Left forelimb (tissue), 1 donor: ENCODE measurements at places on chromosomes 13 and 19.

GRCh38 chr13:90968166-90968904 lies 379.2 kb upstream of the MIR17HG start:
- DNase-seq = no peak

DNA sequence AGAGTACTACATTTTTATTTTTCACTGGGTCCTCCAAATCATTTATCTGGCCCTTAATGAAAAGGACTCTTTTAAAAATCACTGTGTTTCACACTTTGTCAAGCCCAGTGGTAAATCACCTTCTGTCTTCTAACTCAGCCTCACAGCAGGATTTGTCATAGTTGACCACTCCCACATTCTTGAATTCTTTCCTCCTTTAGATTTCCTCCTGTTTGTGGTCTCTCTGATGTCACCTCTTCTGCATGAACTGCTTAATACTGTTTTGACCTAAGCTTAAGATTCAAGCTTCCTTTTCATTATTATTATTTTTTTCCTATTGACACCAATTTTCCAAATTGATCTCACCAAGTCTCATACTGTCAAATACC lies 899.8 kb upstream of the MIR17HG start:
- no peak for DNase-seq

DNA sequence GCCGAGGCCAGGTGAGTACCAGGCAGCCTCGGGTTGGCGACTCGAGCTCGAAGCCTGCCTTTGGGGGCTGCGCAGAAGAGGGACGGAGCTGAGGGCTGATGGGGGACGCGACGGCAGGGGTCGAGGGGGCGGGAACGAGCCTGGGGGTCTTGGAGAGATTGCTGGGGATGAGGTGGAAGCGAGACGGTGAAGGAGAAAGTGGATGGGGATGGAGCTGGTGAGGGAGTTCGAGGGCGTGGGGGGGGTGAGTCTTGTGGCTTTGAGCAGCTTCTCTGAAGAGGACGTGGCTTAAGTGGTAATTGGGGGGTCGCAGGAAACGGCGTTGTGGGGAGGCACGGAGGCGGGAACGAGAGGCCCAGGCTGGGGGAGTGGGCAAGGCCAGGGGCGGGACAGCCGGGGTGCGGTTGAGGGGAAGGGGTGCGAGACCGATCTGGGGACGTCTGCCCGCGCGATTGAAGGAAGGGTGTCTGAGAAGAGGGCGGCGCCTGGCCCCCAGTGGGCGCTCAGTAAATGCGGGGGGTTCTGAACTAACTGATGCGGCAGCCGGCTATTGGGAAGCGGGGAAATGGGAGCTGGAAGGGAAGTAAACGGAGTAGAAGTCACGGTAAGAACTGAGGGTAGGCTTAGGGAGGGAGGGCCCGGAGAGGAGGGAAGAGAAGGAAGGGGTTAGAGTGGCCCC lies 426 bp downstream of the MYO9B start:
- peak; percentile 74 for DNase-seq

DNA sequence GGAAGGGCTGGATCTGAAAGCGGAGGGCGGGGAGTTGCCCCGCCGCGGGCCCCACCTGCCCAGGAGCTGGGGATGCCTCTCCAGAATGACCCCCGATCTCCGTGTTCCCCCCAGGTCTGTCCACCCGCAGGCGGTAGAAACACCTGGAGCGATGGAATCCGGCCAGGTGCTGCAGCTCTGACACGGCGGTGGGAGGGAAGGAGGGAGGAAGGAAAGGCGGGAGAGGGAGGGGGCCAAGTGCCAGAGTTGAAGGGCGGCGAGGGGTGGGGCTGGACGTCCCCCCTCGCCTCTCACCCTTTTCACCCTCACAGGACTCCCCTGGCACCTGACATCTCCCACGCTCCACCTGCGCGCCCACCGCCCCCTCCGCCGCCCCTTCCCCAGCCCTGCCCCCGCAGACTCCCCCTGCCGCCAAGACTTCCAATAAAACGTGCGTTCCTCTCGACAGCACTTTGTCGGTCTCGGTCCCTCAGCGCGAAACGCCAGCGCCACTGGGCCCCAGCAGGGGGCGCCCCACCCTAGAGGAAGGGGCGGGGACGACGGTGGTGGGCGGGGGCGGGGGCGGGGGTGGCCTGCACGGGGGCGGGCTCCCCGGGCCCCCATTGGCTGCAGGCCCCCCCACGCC lies 337 bp upstream of the FXYD7 start:
- no peak for DNase-seq

- DNase-seq = no peak
Measured at GRCh38 chr13:110983241-110983640, 68.4 kb upstream of the ANKRD10 start.

DNA sequence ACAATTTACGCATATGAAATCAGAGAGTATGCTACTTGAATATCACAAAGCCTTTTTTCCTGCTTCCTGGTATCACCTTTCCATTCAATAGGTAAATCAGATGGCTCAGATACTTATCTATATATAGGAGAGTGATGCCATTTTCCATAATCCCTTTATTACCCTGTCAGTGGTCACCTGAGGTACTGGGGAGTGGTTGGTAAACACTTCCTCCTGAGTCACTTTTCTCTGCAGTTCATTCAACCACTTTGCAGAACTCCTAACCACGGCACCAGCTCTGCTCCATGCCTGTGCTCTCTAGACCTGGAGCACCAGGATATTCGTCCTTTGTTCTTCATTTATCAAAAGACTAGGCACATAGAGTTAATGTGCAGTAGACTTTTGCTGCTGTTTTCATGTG lies 748.5 kb upstream of the KLHL1 start:
- DNase-seq = no peak

- no peak for DNase-seq
Measured at GRCh38 chr13:51912091-51912490, 50.3 kb downstream of the CCDC70 start.

DNA sequence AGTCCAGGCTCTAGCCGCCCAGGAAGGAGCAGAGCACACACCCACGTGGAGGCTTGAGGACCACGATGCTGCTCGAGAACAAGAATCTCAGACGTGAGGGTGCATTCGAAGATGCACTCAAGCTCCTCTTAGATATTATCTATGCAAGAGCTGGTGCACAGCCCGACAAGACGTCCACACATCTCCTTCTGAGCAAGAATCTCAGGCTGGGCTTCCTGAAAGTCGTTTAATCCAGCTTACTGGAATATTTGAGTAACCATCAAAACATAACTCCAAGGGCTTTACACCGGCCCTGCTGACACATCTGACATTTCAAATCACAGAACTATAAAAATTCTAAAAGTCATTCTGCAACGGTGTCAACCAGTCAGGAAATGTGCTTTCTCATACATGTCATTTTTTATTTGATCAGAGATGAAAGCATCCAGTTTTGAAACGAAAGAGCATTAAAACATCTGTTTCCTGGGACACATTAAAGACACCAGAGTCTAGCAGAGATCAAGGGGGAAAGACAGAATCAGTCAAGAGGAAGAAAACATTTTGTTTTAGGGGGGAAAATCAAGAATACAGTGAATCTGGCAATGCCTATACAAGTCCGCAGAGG lies 177.7 kb upstream of the IRS2 start:
- DNase-seq = no peak

DNA sequence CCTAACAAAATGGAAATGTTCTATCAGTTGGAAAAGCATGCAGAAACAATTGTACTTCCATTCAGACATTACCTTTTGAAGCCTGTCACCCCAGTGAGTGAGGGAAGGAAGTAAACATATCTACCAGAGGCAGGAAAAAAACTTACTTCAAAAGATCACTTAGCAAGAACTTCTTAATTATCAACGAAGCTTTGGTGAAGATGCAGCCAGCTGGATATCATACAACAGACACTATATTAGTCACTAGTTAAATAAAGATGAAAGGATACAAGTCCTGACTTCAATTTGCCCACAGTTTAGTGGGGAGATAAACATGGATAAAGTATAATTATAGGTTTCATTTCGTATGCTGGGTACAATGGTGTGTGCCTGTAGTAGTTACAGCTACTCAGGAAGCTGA lies 148.8 kb downstream of the TNFRSF19 start:
- DNase-seq = no peak

- DNase-seq = no peak
Measured at GRCh38 chr13:31896427-31896826, 135.1 kb upstream of the FRY start.

GRCh38 chr19:4326215-4326836 lies 12.3 kb downstream of the STAP2 start:
- DNase-seq = no peak

- no peak for DNase-seq
Measured at GRCh38 chr13:30119476-30119875, 187.9 kb downstream of the KATNAL1 start.

DNA sequence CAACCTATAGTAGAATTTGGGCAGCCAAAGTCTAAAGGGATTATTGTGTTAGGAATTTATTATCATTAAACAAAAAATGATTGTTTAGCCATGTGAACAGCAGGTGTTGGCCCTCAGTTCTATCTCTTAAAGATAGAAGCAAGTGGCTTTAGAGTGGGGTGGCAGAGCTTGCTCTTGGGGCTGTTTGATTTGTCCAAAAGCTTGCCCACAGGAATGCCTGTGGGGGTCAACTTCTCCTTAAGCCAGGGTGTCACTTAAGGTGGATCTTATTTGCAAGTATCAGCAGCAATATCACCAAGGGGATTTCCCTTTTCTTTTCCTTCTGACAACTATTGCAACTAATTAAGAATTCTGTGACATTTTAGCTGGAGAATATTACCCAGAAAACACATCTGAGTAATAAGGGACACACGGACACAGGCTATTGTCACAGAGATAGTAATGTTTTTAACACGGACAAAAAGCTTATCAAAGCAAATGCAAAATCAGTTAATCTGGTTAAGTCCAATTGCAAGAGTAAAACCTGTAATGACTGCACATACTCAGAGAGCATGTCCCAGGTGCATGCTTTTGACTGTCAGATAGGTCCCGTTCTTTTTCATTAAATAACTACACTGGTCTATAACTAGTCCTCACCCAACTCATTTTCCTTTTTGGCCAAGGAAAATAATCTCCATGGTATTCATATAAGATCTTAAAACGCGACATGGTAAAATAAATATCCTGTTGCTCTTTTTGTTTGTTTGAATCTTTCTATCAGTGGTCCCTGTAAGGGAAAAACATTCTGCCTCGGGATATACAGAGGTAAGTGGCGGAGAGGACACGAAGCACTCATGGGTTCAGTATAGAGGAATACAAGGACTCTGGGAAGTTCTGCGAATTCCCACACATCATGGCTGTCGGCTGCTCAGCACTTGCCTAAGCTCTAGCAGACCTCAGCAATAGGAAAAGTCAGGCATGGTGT lies 172.1 kb upstream of the RFC3 start:
- no peak for DNase-seq

DNA sequence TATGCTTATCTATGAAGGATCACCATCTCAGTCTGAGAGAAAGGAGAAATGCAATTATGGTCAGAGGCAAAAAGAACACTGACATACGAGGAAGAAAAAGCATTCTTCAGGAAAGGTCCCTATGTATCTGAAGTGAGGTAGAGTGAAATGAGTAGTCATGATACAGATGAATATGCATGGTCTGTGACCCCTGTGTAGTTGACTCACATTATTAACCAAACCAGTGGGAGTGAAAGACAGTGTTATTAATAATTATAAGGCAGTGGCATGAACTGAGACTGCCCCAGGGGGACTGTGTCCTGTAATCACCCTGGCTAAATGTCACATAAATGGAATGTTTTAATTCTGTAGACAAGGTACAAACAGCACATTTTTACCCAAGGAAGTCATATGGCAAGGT lies 1320.2 kb upstream of the PCDH9 start:
- no peak for DNase-seq

DNA sequence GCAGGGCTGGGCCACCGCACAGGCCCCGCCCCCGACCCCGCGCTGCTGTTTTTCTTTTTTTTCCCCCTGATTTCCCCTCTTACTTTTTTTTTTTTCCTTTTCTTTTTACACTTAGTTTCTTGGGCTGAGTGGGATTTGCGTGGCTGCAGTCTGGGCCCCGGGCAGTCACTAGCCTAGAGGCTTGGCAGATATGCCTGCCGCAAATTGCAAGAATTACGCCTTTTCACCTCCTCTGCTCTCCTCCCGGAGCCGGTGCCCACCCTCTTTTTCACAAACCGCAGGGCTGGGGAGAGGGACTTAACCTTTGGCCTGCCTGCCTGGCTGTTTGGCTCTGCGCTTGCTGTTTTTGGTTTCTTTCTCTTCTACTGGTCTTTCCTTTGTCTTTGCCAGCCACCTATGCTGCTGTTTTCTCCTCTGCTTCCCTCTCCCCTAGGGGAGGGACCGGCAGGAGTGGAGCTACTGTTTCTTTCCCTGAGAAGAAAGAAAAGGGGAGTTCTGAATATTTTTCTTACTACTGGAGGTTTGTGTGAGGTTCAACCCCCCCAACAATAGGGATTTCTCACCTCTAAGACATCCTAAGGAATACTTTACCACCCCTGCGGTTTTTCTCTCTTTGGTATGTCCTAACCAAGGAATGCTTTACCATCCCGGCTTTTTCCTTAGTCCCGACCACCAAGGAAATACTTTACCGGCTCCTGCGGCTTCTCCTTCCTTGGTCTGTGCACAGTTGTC lies 11.0 kb downstream of the ZNF552 start:
- peak; percentile 71 for DNase-seq

DNA sequence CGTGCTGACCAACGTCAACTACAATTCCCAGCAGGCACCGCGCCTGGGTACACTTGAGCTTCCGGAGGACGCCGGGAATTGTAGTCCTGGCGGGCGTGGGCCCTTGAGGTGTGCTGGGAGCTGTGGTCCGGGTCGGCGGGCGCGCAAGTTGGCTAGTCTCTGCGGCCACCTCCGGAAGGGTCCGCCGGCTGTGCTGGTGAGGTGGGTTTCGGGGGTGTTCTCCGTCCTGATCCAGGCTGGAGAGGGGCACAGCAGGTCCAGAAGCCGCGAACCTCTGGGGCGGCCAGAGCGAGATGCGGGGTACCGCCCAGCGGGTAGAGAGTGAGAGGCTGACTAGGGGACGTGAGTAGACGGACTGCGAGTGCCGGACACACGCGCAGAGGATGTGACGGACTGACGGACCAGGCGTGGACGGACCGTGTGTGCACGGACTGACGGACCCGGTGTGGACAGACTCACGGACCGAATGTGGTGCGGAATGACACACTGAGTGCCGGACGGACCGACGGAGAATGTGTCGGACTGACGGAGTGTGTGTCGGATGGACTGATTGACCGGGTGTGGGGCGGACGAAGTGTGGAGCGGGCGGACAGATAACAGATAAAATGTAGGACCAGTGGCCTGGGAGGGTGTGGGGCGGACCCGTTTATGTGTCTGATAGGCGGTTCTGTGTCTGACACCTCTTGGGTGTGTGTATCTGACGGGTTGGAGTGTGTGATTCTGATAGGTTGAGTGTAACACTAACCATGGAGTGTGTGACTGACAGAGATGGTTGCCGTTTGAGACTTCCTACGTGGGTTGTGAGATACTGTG lies at the start of gene ZSCAN22:
TSS of gene ZSCAN22 (plus strand) at position 81 of the 813 bp plus-strand sequence. CDS start 7,809 bp downstream, outside the sequence.
- DNase-seq = peak; percentile 97

DNA sequence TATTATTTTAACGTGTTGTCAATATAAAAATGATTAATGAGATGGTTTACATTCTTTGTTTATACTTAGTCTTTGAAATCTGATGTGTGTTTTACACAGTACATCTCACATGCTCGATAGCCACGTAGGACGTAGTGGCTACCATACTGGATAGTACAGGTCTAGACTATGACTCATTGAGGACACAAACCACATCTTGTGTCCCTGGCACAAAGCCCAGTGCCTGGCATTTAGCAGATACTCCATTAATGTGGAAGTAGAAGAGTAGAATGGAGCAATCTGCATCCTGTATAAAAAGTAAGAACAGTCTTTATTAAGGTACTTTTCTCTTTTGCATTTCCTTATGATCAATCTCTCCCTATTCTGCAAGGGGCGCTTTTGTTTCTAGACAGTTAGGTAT lies 49.0 kb upstream of the FRY start:
- DNase-seq = no peak
